ENCODE measurements at places on chromosomes 1 and 21. TPM values are rescaled to one million over a fixed set of nuclear protein-coding genes. Genes with fewer than 3 reads are reported as not detected.

GRCh38 chr1:245448975-245449431, 294.2 kb downstream of the KIF26B start:
- no peaks in the 10 kb centered on the region for H3K27me3 ChIP-seq
- H3K4me1 ChIP-seq = no peaks in the 10 kb centered on the region
- H3K27ac ChIP-seq = no peak overlapping the region
- no peaks in the 10 kb centered on the region for H3K36me3 ChIP-seq
- DNase-seq = no peak

GRCh38 chr1:4662723-4663122, 8.3 kb downstream of the AJAP1 start:
- H3K4me1 ChIP-seq = no peaks in the 10 kb centered on the region
- no peaks in the 10 kb centered on the region for H3K36me3 ChIP-seq
- peaks cover 16% of the 10 kb centered on the region for H3K27me3 ChIP-seq
- H3K4me3 ChIP-seq = no peak overlapping the region
- H3K27ac ChIP-seq = no peak overlapping the region

DNA sequence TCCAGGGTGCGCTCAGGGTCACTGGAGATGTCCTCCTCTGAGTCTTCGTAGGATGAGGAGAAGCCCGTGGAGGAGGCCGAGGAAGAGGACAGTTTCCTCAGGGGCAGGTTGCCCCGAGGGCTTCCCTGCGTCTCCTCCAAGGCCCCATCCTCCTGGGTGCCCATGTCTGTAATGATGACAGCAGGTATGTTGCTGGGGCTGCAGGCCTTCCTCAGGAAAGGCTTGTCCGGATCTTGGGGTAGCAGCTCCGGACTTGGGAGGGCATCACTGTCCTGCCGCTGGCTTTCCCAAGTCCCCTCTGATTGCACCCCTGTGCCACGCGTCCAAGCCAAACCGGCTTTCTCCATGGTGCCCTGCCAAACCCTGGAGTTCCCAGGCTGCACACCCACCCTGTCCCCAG, 3.5 kb downstream of the ITPKB start:
- no peaks in the 10 kb centered on the region for H3K27me3 ChIP-seq
- peaks cover 63% of the 10 kb centered on the region for H3K36me3 ChIP-seq
- H3K4me3 ChIP-seq = peak overlapping the region; percentile 87
- peak overlapping the region; percentile 67 for H3K27ac ChIP-seq

DNA sequence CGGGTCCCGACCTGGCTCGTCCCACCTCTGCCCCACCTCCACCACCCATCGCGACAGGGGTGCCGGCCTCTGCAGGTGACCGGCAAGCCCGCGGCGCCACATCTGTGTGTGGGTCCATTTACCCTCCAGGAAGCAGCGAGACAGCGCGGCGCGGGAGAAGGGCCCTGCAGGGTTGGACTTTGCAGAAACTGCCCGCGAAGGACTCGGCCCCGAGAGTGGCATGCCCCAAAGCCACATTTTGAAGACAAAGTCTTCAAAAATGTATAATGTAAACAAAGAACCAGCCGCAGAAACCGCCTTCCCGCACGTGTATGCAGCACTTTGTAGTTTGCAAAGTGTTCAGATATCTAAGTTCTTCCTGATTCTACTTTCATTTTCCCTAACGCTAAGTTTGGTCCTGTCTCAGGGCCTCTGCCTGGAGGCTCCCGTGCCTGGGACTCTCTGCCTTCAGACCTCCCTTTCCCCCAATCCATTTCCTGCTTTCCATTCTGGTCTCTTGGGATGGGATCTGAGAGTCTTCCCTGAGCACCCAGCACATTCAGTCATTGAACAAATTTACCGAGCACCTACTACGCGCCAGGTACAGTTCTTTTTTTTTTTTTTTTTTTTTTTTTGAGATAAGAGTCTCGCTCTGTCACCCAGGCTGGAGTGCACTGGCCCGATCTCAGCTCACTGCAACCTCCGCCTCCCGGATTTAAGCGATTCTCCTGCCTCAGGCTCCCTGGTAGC, 524 bp upstream of the TMCO4 start:
- H3K36me3 ChIP-seq = peaks cover 12% of the 10 kb centered on the region
- peaks cover 4% of the 10 kb centered on the region for H3K27me3 ChIP-seq
- DNase-seq = peak; percentile 60
- peaks cover 37% of the 10 kb centered on the region for H3K4me1 ChIP-seq
- H3K27ac ChIP-seq = peak overlapping the region; percentile 85

DNA sequence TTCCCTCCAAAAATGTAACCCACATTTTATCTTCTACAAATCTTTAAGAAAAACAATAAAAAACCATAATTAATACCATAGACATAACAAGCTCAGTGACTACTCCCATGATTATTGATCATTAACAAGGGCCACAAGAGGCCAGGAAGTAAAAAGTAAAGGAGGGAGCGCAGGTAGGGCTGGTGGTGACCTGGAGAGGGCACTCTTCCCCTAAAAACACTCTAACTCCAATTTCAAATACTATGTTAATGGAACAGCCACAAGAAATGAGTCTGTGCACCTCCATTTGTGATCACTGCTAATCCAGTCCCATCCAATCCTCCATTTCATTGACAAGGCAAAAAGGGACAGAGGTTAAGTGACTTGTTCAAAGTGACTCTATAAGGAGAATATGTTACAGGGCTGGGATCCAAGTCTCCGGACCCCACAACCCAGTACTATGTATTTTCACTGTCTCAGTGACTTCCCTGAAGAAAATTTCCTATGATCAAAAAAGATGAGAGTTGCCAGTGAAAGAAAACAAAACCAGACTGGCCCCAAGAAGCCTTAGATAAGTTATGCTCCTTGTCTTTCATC, 41.2 kb upstream of the CFAP298 start:
- no peak overlapping the region for H3K27ac ChIP-seq
- H3K4me1 ChIP-seq = peaks cover 3% of the 10 kb centered on the region
- H3K27me3 ChIP-seq = no peaks in the 10 kb centered on the region
- H3K4me3 ChIP-seq = no peak overlapping the region
- H3K36me3 ChIP-seq = peaks cover 27% of the 10 kb centered on the region

- H3K27me3 ChIP-seq = peaks cover 5% of the 10 kb centered on the region
- no peak overlapping the region for H3K4me3 ChIP-seq
- no peaks in the 10 kb centered on the region for H3K36me3 ChIP-seq
Observed at GRCh38 chr1:64133036-64133435, 70.4 kb upstream of the UBE2U start.

DNA sequence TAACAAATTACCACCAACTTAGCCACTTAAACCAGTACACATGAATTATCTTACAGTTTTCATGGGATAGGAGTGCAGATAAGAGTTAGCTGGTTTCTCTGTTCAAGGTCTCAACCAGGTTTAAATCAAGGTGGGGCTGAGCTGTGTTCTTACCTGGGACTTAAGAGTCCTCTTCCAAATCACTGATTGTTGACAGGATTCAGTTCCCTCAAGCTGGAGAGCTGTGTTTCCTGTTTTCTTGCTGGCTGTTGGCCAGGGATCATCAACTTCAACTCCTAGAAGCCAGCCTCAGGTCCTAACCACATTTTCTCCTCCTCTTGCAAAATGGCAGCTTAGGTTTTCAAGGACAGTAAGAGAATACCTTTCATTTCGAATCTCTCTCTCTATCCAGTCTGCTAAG, 123.8 kb upstream of the CHRM3 start:
- no peaks in the 10 kb centered on the region for H3K4me1 ChIP-seq
- H3K27me3 ChIP-seq = no peaks in the 10 kb centered on the region
- no peak for DNase-seq
- H3K4me3 ChIP-seq = no peak overlapping the region
- H3K27ac ChIP-seq = no peak overlapping the region
- no peaks in the 10 kb centered on the region for H3K36me3 ChIP-seq

GRCh38 chr1:1291548-1292441, 11.6 kb downstream of the SCNN1D start:
- H3K27ac ChIP-seq = no peak overlapping the region
- H3K4me1 ChIP-seq = no peaks in the 10 kb centered on the region
- no peak overlapping the region for H3K4me3 ChIP-seq
- peaks cover 4% of the 10 kb centered on the region for H3K36me3 ChIP-seq
- peak; percentile 72 for DNase-seq

DNA sequence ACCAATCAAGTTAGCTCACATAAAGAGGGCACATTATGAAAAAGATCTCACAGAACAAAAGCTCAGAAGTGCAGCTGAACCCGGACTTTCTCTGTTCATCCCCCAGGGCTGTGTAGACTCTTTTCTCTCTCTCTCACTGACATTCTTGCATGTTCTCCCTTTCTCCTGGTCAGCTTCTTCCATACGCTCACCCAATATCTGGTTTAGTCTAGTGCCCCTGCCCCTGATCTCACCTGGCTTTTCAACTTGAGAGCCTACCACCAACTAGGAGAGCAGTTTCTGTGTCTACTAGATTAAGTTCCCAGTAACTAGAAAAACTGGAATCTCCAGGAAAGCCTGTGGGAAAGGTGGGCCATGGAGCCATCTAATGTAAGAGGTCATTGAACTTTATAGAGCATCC, 126.9 kb upstream of the GRIK3 start:
- no peaks in the 10 kb centered on the region for H3K36me3 ChIP-seq
- no peak overlapping the region for H3K4me3 ChIP-seq
- no peak overlapping the region for H3K27ac ChIP-seq
- DNase-seq = no peak
- H3K27me3 ChIP-seq = no peaks in the 10 kb centered on the region

- H3K27me3 ChIP-seq = no peaks in the 10 kb centered on the region
- no peak for DNase-seq
- H3K36me3 ChIP-seq = no peaks in the 10 kb centered on the region
- no peak overlapping the region for H3K4me3 ChIP-seq
- no peak overlapping the region for H3K27ac ChIP-seq
Observed at GRCh38 chr1:77538956-77539518, 143.4 kb downstream of the ZZZ3 start.

DNA sequence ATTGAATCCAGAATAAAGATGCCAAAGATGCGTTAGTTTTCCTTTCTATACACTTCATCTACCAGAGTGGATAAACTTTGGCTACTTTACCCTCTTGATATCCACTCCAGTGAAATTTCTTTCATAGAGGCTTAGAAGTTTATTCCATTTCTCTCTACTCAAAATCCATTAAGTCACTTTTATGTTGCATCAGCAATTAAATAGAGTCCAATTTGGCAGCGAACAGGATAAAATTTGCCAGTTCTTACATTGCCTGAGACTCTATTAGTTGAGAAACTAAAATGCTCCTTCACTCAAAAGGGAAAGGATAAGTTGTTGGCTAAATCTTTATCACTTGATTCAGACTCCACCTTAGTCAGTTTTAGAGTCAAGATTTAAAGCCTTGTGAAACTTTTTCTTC, 57.9 kb downstream of the ACBD6 start:
- H3K27ac ChIP-seq = no peak overlapping the region
- H3K36me3 ChIP-seq = peaks cover 2% of the 10 kb centered on the region
- no peak overlapping the region for H3K4me3 ChIP-seq
- H3K27me3 ChIP-seq = no peaks in the 10 kb centered on the region
- DNase-seq = no peak

GRCh38 chr1:236716160-236716559, 29.9 kb downstream of the ACTN2 start:
- H3K4me1 ChIP-seq = no peaks in the 10 kb centered on the region
- DNase-seq = no peak
- H3K27ac ChIP-seq = no peak overlapping the region

- no peak for DNase-seq
- H3K36me3 ChIP-seq = no peaks in the 10 kb centered on the region
- H3K27me3 ChIP-seq = no peaks in the 10 kb centered on the region
- H3K27ac ChIP-seq = no peak overlapping the region
Observed at GRCh38 chr1:59511476-59512465, 214.9 kb downstream of the FGGY start.

GRCh38 chr1:85570446-85571180, 9.9 kb upstream of the CCN1 start:
- H3K4me1 ChIP-seq = no peaks in the 10 kb centered on the region
- peaks cover 34% of the 10 kb centered on the region for H3K27me3 ChIP-seq
- no peak overlapping the region for H3K4me3 ChIP-seq
- no peaks in the 10 kb centered on the region for H3K36me3 ChIP-seq
- no peak overlapping the region for H3K27ac ChIP-seq
- DNase-seq = no peak

Gene FCGR3B
- total RNA-seq = not detected

Gene CELA2A
- total RNA-seq = not detected

Gene ERRFI1
- total RNA-seq = 1.0 TPM

Gene DNTTIP2
- total RNA-seq = 66.6 TPM

Gene FBXO44
- 32.4 TPM for total RNA-seq

Gene DNASE2B
- total RNA-seq = not detected

Gene SLC9C2
- not detected for total RNA-seq

Gene TLCD4
- total RNA-seq = not detected

Gene MMP23B
- 0.63 TPM for total RNA-seq

Gene VTCN1
- not detected for total RNA-seq

Gene DIRAS3
- total RNA-seq = not detected

Gene NBL1
- total RNA-seq = 25.4 TPM

Gene IQGAP3
- total RNA-seq = 19.7 TPM
